ENCODE measurements at places on chromosomes 5 and 9.

GRCh38 chr5:81924442-81924841, 47.4 kb upstream of the ATG10 start:
- DNase-seq: no peak

GRCh38 chr5:53323511-53323910, 156.9 kb upstream of the FST start:
- DNase-seq: no peak

GRCh38 chr9:131080589-131080988, 15.7 kb upstream of the AIF1L start:
- DNase-seq: no peak

GRCh38 chr5:82329393-82329792, 51.2 kb upstream of the RPS23 start:
- DNase-seq: no peak

- DNase-seq: no peak
Measured at GRCh38 chr9:125586172-125586511, 120.9 kb downstream of the MAPKAP1 start.

GRCh38 chr9:14678776-14679175, 14.5 kb downstream of the ZDHHC21 start:
- DNase-seq: no peak

DNA sequence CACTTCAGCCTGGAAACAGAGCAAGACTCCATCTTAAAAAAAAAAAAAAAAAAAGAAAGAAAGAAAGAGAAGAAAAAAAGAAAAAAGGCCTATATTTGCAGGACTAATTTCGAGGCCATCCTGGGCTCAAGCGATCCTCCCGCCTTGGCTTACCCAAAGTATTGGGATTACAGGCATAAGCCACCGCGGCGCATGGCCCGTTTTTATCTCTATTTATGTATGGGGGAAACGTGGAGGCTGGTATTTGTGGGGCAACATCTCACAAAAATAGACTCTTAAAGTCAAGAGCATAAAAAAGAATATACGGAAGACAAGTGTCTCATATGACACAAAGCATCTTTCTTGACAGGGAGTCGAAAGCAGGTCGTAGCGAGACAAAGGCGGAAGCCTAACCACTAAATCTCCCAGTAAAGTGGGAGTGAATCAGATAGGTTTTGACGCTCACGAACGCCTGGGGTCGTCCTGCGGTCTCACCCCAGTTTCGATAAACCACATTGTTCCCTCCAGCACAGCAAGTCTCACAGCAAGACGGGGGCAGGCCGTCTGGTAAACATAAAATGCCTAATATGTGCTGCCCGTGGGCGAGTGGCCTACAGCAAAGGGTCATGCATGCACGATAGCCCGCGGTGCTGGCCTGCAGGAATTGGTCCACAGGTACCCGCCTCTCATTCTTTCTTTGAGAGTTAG, 1.8 kb upstream of the TRIM41 start:
- no peak for DNase-seq

DNA sequence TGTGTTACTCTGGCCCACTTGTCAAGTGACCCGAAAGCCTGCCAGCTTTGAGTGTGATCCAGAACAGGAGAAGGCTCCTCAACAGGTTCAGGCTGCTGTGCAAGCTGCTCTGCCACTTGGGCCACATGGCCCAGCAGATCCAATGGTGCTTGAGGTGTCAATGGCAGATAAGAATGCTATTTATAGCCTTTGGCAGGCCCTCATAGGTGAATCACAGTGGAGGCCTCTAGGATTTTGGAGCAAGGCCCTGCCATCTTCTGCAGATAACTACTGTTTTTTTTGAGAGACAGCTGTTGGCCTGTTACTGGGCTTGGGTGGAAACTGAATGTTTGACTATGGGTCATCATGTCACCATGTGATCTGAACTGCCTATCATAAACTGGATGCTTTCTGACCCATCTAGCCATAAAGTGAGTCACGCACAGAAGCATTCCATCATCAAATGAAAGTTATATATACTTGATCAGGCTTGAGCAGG, 180.8 kb downstream of the CARTPT start:
- no peak for DNase-seq

DNA sequence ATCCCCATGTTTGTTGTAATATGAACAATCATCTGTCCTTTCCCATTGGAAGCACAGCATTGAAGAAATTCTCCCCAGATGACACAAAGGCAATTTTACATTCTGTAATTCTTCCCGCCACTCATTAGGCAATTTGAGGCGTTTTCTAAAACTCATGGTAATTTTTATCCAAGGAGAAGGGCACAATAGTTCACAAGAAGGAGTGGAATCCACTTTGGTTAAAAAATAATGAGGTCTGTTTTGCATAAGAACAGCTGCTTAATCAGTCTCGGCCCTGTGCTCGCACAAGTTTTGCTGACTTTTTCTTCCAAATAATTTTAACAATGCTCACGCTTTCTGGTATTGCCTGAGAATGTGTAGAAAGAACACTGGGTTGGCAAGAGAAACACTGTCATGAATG, 94.0 kb downstream of the CAVIN4 start:
- DNase-seq: no peak

- no peak for DNase-seq
Measured at GRCh38 chr5:10768328-10768899, 7.4 kb upstream of the DAP start.

DNA sequence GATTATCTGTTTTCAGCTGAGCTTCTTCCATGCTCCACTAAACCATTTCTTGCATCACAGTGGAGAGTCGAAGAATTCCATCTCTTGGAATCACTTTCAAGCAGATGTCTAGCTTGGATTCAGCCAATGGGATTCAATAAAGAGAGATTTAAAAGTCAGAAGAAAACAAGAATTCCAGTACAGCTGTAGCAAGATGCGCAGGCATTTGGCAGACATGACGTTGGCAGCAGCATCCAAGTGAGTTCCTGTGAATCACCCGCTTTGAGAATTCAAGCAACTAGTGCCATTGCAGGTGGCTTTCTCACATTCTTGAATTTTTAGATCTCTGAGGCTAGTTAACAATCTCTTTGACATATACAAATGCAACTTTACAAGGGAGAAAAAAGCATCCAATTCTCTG, 467.0 kb downstream of the CDH10 start:
- no peak for DNase-seq

DNA sequence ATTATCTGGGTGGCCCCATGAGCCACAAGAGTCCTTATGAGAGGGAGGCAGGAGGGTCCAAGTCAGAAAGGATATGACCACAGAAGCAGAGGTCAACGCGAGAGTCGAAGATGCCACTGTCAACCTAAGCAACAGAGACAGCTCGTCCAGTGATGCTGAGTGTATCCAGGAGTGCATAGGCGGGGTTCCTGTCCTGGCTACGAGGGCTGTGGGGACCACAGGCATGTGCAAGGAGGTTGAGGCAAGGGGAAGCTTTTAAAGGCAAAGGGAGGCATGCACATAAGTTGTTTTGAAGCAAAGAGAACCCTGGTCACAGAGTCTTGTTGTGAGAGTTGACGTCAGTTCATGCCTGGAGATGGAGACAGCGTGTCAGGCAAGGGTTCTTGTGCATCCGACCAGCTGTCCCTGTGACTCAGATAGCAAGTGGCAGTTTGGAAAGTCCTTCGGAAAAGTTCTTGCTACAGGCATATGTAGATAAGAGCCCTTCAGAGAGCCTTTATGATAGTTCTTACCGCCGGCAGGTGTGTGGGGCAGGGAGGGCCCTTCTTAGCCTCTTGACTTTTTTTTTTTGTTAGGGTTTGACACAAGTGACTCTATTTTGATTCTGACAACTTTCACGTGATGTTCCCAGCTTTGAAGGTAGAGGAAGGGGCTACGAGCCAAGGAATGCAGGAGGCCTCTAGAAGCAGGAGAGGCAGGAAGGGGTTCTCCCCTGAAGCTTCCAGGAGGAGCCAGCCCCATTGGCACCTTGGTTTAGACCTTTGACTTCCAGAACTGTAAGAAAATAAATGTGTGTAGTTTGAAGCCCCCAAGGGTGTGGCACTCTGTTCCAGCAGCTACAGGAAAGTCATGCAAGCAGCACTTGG, 66.0 kb upstream of the FCN1 start:
- DNase-seq: no peak

- no peak for DNase-seq
Measured at GRCh38 chr5:15286650-15287049, 213.3 kb upstream of the FBXL7 start.

GRCh38 chr5:118806571-118806970, 181.8 kb downstream of the DTWD2 start:
- no peak for DNase-seq

GRCh38 chr5:137119321-137119720, 379.8 kb downstream of the SPOCK1 start:
- no peak for DNase-seq

GRCh38 chr5:169702693-169703481, 65.8 kb downstream of the DOCK2 start:
- DNase-seq: no peak

- no peak for DNase-seq
Measured at GRCh38 chr5:172606156-172606785, 34.8 kb upstream of the NEURL1B start.

DNA sequence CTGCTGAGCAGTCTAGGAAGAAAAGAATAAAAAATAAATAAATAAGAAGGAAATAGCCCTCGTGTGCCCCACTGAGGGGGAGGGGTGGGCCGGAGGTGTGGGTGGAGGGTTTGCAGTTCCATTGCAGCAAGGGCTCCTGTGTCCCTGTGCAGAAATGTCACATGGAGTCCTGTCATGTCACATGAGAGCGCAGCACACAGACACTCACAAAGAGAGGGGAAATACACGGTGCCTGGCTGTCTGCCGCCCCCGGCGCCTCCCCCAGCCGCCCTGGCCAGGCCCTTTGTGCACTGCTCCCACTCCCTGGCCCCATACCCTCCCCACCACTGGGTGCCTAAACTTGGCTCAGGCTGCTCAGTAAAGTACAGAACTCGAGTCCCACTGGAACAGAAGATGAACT, 55.6 kb upstream of the SPTLC1 start:
- no peak for DNase-seq

DNA sequence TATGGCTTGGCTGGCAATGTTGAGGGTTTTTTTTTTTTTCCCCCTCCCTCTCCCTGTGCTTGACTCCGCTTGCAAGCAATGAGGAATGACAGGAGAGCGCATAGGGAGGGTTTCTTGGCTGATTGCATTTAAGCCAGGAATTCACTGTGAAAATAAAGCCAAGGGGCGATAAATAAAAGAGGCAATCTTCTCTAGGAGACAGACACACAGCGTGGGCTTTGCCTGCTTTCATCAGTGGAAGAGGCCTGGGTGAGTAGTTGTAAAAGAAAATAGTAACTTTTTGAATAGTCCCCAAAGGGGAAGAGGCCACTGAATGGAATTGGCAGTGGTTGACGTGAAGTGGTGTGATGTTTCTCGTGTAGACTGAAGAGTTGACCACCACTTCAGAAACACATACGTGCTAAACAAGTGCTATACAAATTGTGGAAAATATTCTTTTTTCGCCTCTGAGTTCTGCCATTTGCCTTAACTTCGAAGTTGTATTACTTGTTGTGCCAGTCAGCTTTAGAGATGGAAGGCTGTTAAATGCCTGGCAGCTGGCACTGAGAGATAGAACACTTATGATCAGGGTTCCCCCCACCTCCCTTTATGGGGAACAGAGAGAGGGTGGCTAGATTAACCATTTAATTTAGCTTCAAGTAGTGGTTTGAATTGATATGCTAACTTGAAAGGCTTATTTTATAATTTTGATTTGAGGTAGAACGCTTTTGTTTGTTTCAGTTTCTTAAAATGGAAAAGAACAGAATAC, 3.0 kb downstream of the ZSWIM6 start:
- no peak for DNase-seq

- DNase-seq: no peak
Measured at GRCh38 chr9:98821831-98822230, 14.4 kb downstream of the GALNT12 start.

- no peak for DNase-seq
Measured at GRCh38 chr5:56339732-56340131, 106.6 kb upstream of the ANKRD55 start.

DNA sequence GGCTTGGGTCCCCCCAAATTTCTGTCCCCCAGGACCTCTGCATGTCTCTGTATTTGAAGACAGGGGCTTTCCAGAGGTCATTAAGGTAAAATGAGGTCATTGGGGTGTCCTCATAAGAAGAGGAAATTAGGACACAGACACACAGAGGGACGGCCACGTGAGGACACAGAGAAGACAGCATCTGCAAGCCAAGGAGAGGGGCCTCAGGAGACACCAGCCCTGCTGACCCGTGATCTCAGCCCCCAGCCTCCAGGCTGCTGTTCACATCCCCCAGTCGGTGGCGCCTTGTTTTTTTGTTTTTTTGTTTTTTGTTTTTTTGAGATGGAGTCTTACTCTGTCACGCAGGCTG, 1.2 kb upstream of the CCDC183 start:
- no peak for DNase-seq

- no peak for DNase-seq
Measured at GRCh38 chr5:107363768-107364167, 307.0 kb downstream of the EFNA5 start.

GRCh38 chr9:88362681-88363080, 25.6 kb upstream of the SPIN1 start:
- no peak for DNase-seq

DNA sequence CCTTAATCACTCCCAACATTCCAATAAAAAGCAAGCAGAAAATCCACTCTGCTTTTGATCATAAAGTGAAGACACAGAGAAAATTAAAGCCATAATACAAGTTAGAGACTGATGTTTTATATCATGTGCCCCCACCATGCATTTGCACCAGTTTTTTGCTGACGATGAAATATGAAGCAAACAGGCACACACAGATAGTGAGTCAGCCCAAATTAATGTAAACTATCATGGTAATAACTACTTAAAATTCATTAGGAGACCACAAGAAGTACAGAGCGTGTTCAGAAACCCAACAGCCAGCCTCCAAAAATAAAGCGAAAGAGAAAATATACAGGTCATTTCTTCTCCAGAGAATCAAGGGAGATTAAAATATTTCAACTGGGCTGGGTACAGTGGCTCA, 46.4 kb upstream of the KDM4C start:
- no peak for DNase-seq

DNA sequence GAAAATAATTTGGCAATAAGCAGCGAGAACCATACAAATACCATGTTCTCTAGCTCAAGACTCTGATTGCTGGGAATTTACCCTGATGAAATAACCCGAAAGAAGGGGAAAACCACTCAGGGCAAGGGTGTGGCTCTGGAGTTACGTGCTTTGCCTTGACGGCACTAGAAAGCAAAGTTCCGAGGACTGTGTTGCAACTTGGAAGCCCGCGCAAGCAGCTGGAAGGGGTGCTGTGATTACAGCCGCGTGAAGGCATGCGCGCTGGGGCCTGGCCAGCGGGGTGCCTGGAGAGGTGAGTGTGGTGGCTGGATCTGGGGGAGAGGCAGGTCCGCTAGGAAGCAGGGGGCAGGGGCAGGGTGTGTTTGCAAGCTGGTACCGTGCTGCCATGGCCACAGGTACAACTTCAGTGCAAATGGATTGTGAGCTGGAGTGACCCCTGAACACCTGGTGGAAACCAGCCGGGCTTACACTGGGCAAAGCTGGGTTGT, 52.6 kb upstream of the CNOT6 start:
- DNase-seq: no peak

All from neural crest cell (in vitro differentiated cells).